Activated naive CD8-positive, alpha-beta T cell treated with anti-CD3 and anti-CD28 coated beads, Interleukin-2, amount 10 ng/mL, durations not matched to agents 7 days and 5 days (primary cell): ENCODE measurements at places on chromosomes 2 and 18. TPM values are rescaled to one million over a fixed set of nuclear protein-coding genes. Genes with fewer than 3 reads are reported as not detected.

DNA sequence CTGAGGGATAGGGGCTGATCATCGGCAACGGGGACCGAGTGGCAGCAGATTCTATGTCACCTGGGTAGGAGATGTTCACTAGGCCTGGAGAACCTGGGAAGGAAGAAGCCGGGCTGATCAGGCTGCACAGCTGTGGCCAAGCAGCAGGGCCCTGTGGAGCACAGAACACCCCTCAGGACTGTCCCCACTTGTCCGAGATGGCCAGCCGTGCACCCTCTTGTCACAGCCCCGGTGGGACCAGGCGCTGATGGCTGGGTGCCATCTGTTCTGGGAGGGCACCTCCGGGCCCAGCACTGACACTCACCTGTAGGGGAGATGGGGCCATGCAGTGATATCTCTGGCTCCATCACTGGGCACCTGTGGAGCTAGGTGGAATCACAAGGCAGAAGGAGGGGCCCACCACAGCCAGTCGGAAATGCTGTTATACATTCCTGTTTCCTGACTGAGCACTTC lies 217.9 kb upstream of the RAB6C start:
- no peak for DNase-seq

GRCh38 chr2:141199711-141200110 lies 931.1 kb downstream of the LRP1B start:
- no peak for DNase-seq

DNA sequence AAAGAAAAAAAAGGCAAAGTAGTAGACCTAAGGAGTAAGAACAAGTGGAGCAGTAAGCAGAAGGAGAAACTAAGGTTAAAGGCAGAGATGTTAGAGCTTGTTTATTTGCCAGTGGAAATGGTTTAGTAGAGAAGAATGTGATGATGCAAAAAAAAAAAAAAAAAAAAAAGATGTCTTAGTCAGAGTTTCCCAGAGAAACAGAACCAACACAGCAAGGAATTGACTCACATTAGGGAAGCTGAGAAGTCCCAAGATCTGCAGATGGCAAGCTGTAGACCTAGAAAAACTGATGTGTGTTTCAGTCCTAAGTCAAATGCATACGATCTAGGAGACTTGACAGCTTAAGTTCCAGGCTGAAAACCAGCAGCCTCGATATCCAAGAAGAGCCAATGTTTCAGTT lies 1548.8 kb upstream of the LRRTM1 start:
- no peak for DNase-seq

DNA sequence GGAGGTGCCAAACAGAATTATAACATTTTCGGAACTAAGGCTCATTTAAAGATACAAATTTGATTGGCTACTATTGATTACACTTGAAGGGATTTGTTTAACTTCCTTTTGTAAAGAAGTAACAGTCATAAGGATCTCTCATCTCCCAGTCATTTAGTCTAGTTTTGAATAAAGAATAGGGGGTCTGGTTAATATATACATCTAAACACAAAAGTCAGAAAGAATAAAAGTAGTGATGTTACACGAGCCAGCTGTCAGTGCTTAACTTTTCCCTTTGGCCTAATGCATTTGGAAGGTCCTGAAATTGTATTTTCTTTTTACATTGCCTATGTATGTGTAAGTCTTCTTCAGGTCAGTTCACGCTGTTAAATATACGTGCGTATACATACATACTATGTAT lies 8.1 kb downstream of the SEPTIN2 start:
- no peak for DNase-seq

DNA sequence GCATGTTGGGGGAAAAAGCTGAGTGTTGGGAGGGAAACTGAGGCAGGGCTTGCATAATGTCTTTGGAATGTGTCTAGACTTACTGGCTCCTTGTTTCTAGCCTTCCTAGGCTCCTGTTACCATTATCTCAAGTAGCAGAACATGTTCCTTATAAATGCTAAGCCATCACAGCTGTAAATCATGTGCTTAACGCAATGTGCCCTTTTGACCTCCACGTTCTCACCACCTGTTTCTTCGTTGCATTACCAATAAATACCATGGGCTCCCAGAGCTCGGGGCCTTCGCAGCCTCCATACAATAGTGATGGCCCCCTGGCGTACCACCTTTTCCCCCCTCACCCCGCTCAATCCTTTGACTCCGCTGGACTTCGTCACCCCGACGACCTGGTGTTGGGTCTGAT lies 54.0 kb upstream of the CWC22 start:
- no peak for DNase-seq

GRCh38 chr2:178825183-178825582 lies 18.0 kb upstream of the TTN start:
- no peak for DNase-seq

DNA sequence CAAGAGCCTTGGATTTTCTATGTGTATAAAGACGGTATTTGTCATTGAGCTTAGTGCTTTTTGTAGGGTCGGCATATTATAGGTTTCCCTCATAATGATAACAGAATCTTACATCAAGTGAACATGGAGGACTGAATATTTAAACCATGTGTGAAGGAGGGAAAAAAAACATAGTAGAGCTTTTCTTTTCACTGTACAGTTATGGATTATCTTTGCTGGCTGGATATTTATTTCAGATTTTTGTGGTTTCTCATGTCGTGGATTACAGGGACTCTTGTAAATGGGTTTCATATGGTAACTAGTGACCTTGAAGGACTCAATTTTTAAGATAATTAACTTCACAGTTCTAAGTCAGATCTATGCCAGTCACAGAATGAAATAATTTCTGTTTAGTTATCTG lies 330.2 kb upstream of the NRP2 start:
- DNase-seq, result no peak

- DNase-seq, result no peak
Observed at GRCh38 chr2:9945596-9945995, 5.9 kb upstream of the GRHL1 start.

- DNase-seq, result no peak
Observed at GRCh38 chr2:60775048-60775639, 19.1 kb downstream of the PAPOLG start.

- DNase-seq, result no peak
Observed at GRCh38 chr2:230711224-230711623, 1.4 kb upstream of the CAB39 start.

DNA sequence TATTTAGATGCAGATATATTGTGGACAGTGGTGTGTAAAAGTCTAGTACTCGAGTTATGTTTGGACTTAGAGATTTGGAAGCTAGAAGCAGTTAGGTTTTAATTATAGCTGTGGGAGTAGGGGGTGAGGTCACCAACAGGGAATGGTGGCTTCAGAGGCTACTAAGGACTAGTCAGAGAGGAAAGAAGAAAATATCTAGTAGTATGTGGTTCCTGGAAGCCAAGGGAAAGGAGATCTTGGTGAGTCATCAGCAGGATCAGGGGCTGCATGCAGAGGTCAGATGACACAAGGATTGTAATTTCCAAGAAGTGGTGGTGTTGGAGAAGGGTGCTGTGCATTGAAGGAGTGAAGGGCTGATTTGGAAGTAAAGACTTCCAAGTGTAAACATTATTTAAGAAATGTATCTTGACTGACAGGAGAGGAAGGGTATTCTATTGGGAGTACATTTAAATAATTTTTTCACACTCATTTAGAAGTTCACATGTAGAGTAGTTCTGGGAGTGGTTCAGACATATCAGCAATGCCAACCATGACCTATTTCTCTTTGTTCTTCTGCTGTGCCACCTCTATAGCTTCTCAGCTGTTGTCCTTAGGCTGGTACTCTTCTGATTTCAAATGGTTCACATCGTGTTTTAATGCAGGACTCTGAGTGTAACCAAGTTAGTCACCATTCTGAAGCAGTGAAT lies 59.1 kb downstream of the ACSL3 start:
- no peak for DNase-seq

- no peak for DNase-seq
Observed at GRCh38 chr2:33425586-33426031, 50.8 kb upstream of the RASGRP3 start.

- DNase-seq, result no peak
Observed at GRCh38 chr18:2150566-2150965, 420.7 kb downstream of the METTL4 start.

GRCh38 chr18:22172594-22173049 lies 3.2 kb downstream of the GATA6 start:
- no peak for DNase-seq

DNA sequence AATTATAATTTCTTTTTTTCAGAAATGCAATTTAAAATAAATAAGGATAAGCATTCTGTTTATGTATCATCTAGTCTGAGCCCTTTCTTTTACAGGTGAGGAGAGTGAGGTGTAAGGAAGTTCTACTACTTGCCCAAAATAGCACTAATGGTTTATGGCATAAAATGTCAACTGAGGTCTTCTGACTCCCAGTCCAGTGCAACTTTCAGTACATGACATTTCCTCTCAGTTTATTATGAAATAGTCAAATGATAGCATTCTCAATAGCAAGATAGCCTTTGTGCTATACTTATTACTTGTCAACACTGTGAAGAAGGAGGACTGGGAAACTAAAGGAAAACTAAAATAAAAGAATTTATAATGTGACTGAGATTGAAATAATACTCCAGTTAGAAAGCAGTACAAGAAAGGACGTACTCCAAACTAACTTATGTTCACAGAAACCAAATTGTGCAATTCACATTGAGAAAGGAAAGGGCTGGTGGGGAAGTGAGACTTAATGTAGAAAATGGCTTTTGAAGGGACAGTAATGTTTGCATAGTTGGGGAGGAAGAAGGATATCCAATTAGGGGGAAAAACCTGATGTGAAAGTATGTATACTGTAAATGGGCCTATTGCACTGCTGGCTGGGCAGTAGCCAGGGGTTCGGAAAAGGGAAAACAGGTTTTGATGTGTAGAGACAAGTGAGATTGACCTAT lies 166.7 kb upstream of the ZEB2 start:
- DNase-seq, result no peak

GRCh38 chr2:183812091-183812490 lies 687.8 kb downstream of the NUP35 start:
- no peak for DNase-seq

Gene TEKT4
- total RNA-seq, result not detected

Gene CYP20A1
- total RNA-seq, result 22.6 TPM

Gene ALKAL2
- not detected for total RNA-seq

Gene POLE4
- total RNA-seq, result 43.8 TPM

Gene NXPH2
- total RNA-seq, result not detected

Gene OR6B2
- total RNA-seq, result not detected
